Keratinocyte (primary cell): ENCODE measurements at places on chromosomes 5 and 9.

GRCh38 chr9:81474792-81475191 is 214.6 kb downstream of the TLE1 start:
- no peak for DNase-seq

GRCh38 chr5:93894601-93895354 is 153.4 kb upstream of the POU5F2 start:
- no peak for DNase-seq

GRCh38 chr5:159725475-159725874 is 190.8 kb upstream of the ADRA1B start:
- DNase-seq = no peak

- DNase-seq = no peak
Observed at GRCh38 chr9:128587453-128587852, 35.1 kb downstream of the SPTAN1 start.

- no peak for DNase-seq
Observed at GRCh38 chr9:112265391-112265790, 68.0 kb downstream of the PTBP3 start.

DNA sequence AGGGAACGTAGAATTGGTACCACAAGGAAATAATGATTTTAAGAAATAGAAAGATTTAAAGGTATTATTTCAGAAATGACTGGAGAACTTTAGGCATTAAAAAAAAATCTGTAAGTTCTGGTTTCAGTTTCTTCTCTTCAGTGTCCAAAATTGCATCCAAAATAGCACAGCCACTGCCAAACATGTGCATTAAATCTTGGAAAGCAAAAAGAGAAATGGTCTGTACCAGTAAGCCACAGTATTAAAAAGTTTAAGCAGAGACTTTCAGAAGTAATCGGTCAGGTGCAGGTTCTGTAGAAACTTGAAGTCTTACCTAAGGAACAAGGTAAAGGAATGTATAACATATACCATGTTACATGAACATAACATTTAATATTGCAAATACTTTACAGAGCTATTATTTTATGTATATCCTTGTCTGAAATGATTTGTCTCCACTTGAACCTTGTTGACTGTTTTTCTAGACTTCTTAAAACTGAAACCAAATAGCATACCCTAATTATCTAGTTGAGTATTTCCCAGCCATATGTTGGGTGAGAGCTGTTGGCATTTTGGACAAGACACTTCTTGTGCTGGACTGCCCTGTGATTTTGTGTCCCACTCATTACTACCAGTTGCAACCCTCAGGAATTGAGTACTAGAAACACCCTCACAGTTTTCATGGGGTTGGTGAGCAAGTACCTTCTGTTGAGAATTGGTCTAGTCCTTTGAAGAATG is 32.1 kb downstream of the NIPBL start:
- DNase-seq = no peak

GRCh38 chr9:117546894-117547678 is 132.2 kb upstream of the ASTN2 start:
- DNase-seq = no peak
